Skeletal muscle cell (primary cell): ENCODE measurements at places on chromosomes 1 and 21.
A peak's percentile ranks its signal among the peaks of the same experiment; 100 is the strongest.

DNA sequence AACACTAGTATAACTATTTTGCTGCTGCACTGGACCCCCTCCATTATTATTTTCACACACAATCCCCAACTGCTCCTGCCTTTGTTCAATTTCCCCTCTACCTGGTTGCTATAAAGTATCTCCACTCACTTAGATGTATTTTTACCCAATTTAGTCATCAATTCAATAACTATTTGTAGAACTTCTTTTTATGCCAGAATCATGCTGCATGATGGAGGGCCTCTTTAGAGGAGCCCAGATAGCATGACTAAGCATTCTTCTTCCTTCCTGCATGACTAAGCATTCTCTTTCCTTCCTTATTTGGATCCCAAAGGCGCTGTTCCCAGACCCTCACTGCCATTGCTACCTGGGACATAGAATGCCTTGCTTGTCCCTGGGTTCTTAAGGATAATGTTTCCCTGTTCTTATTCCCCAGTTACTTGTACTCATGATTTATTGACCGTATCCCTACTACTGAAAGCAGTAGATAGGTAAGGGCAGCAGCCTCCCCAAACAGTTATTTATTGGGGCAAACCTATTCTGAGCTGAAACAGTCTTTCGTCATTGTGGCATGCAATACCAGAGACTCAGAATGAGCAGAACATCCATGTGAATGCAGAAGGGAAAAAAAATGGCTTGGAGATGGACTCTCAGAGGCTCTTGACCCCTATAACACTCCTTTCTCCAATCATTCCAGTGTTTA is 89.3 kb upstream of the AKT3 start:
- DNase-seq = no peak

DNA sequence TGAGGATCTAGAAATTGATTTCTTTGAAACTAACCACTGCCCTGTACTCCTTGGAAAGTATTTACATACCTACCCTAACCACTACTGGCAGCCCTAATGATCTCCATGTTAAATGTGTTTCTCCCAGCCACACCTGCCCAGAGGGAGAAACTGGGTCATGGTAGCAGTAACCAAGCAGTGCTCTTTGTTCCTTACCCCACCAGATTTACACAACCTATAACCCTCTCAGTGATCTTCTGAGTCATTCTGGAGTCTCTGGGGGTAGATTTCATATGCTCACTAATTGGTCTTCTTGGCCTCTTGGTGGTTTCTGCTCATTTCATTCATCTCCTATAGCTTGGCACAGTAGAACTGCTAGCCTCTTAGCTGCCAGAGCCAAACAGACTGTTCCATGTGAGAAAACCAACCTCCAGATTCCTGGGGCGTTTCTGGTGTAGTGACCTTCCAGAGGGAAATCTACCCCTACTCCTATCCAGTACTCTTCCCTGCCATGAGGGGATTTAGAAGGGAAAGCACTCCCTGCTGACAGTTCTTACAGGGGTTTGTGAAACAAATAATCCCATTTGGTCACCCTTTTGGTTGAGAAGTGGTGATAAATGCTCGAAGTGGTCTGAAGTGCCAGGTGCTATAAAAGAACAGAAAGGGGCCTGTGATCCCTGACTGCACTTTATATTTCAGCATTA is 36.2 kb upstream of the LRIG2 start:
- no peak for DNase-seq

- DNase-seq = no peak
Observed at GRCh38 chr1:160418483-160418882, 18.1 kb downstream of the VANGL2 start.

DNA sequence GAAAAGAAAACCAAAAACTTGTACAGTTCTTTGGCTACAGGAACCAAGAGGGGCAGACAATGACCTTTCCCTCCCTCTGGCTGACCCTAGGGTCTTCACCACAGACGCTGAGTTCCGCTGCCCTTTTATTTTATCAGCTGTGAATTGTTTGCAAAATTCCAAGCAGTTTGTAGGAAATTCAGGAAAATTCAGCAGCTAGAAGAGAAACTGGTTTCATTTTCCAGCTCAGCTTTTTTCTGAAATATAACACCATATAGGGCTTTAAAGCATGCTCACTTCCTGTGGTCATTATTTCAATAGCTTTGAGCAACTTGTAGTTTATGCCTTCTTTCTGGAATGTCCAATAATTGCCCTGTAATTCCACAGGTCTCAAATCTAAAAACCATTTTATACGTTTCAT is 5.5 kb upstream of the PIK3R3 start:
- no peak for DNase-seq

DNA sequence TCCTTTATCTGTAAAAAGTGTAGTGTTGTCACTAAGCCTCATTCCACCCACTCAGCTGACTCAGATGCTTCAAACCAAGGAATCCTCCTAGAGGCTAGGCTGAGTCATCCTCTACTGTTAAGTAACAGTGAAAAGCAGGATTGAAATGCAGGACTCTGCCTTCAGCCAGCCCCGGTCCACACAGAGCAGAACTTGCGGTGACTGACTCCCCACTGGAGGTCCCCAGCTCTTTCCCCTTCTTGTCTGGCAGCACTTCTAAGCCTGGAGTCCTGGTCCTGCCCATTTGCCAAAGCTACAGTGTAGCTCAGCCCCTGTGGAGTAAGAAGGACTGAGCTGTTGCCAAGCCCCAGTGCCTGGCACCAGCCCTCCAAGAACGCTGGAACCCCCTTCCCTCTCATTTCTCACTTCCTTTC is 1.7 kb downstream of the RAB7B start:
- peak; percentile 86 for DNase-seq

DNA sequence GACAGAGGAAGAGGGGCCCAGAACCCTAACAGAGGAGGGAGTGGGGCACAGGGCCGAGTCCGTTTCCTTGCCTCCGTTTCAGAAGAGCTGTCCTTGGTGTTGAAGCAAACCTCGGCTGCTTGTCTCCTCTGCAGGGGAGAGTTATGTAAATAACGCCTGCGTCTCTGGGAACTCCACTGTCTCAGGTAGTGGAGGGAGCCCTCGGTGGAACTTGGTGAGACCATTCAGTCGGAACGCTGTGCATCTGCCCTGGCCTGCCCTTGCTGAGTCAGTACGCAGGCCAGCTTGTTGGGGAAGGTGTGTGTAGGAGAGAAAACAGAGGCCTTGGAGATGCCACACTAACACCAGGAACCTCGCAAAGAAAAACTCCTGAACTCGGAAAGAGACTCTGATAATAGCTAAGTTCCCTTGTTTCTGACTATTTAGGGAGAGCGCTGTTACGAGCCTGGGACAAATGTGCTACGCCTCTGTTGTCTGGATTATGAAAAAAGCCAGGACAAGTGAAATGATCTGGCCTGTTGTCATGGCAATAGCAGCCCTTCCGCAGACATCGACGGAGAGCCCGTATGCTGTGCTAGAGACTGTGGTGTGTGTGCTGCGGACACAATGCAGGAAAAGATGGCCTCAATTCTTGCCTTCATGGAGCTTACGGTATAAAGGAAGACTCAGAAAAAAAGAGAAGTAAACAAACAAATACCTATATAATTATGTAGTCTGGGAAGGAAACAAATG is 94.6 kb upstream of the AKT3 start:
- no peak for DNase-seq

- no peak for DNase-seq
Observed at GRCh38 chr1:30149226-30149625, 574.2 kb downstream of the MATN1 start.

- no peak for DNase-seq
Observed at GRCh38 chr21:34598931-34599400, 15.9 kb downstream of the RCAN1 start.

DNA sequence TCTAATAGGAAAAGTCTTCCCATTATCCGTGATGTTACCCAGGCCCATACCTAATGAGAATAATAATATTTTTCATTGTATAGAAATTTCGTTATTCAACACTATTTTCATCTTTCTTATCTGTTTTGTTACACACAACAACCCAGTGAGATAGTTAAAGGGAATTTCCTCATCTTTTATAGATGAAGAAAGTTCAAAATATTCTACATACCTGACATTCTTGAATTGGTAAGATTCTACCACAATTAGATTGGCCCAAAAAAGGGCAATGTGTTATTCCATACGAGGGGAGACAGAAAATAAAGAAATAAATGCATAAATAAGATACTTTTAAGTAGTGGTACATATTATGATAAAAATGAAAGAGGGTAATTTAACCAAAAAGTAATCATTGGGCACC is 405.5 kb upstream of the ADAMTS5 start:
- no peak for DNase-seq

DNA sequence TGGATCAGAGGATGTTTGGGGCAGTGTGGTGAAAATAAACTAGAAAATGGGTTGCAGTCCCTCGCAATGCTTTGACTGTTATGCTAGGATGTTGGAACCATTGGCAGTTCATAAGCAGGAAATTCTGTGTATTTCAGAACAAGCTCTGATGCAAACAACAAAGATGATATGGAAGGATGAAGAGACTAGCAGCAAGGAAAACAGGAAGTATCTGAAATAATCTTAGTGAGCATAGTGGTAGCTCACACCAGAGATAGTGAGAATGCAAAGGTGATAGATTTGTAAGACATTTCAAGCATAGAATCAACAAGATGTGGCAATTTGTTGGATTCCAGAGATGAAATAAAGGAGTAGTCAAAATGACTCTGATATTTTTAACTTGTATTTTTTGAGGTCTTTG is 11.1 kb upstream of the RCC1 start:
- DNase-seq = no peak

DNA sequence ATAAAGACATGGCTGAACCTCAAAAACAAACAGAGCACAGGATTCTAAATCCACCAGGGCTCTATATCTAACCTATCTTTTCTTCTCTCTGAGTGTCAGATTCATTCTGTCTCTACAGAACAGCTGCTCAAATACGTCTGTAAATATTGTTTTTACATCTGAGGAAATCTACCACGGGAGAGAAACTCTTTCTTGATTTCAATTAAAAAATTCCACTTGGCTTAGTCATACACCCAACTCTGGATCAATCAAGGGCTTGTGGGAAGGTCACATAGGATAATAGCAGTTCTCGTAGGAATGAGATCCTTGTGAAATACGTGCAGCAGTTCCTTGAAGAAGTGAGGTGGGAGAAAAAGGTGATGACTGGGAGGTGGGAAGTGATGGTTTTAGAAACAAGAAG is 1355.7 kb upstream of the ADGRL2 start:
- DNase-seq = peak; percentile 14

DNA sequence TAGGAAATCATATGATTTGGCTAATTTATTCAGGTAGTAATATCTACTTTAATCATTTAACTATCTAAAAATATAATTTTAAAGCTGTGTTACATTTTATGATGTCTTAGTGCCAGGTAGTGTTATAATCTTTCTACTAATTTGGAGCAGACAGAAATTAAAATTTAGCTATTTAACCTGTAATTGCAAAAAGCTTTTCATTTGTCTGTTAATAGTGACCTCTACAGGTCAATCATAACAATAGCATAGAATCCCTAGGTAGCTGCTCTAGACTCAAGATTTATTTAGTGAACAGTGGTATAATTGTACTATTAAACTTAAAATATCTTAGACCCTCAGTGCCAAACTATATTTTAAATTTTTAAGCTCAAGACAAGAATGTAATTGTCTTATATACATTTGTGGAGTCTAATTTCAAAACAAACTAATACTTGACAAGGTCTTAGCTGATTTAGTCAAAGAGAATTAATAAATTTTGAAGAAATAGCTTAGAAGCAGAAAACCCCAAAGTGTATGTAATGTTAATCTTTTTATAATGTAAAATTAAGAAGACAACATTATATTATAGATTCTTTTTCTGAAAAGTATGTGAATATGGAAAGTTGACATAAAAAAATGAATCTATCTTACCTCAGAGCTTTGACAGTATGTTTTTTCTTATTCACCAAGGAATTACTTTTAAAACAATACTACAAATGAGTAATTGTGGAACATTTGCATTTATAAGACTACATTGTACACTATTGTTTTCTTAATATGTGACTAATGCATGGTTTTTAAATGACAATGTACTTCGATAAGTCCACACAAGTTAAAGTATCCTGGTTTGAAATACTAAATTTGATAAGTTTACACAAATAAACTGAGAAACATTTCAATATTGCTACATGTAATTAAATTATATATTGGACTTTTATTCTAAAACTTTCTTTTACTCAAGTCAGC is 64.1 kb upstream of the RNPC3 start:
- DNase-seq = peak; percentile 5

- no peak for DNase-seq
Observed at GRCh38 chr1:227869851-227870305, 54.4 kb downstream of the PRSS38 start.

DNA sequence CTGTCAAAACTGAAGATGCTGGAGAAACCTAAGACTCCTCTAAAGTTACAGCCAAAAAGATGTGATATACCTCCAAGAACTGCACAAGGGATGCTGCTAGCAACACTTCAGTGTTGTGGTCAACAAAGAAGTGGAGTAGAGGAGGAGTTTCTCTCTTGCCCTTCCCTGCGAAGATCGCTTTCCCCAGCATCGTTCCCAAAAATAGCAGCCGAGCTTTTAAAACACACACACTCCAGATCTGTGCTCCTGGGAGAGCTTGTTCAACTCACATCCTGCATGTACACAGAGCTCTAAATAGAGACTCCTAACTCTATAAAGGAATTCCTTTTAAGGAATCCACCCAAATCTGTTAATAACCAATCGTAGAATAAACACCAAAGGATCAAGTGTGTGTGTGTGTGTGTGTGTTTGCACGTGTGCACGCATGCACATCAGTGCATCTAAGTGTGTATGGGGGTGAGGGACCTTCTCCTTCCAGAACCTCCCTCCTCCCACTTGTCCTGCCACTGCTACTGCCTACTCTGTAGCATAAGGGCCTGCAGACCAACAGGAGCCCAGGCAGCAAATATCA is 58.5 kb downstream of the PSMG1 start:
- DNase-seq = no peak

DNA sequence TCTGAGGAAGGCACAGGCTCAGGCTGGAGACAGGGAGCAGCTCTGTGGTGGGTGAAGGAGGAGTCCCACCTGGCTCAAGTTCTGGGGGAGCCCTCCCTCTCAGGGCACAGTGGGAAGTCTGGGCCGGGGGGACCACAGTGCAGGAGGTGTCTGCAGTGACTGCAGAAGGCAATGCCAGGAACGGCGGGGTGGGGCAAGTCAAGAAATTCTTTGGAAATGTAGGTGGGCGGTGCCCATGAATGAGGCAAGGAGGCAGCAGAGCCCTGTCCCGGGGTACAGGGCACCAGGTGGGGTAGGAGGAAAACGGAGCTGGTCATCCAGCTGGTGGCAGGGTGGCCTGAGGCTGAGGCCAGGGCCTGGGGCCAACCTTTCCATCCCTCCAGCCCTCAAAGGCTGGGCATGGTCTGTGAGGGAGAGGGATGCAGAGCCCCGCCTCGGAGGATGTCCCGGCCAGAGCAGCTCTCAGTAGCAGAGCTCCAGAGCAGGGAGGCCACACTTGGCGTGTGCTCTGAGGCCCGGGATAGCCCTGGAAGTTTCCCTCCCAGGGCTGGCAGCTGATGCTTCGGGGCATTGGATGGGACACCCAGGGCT is 4.7 kb downstream of the TFF3 start:
- no peak for DNase-seq

GRCh38 chr1:42312576-42313212 is 22.3 kb downstream of the FOXJ3 start:
- DNase-seq = no peak
